ENCODE measurements at places on chromosomes 2 and 18.

DNA sequence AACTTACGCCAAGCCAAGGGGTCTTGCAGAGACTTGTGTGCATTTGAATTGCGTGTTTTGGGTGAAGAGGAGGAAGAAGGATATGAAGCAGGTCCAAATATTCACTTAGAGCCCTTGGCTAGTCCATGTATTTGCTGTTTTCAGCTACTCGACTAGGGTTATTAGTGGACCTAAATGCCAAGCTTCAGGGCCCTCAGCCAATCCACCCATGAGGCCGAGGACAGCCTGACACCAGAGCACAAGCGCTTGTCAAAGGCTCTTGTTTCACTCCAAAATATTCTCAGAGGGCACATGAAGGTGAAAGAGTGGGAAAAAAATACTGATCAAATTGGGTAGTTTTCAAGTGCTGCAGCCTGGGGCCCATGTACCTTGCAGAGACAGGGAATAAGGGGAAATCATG, 174.8 kb upstream of the ACAA2 start:
- peak; percentile 16 for DNase-seq

DNA sequence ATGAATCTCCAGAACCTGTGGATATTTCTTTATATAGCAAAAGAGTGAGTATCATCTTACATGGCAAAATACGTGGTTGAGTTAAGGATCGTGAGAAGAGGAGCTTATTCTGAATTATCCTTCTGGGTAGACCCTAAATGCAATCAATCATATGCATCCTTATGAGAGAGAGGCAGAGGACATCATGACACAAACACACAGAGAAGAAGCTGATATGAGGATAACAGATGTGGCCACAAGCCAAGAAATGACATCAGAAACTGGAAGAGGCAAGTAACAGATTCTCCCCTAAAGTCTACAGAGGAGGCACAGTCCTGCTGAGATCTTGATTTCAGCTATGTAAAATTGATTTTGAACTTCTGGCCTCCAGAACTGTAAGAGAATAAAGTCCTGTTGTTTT, 730.2 kb upstream of the ZNF804A start:
- no peak for DNase-seq

- no peak for DNase-seq
Measured at GRCh38 chr18:47628240-47628781, 302.1 kb downstream of the SMAD2 start.

- peak; percentile 91 for DNase-seq
Measured at GRCh38 chr18:51391731-51392130, 194.2 kb upstream of the MEX3C start.

DNA sequence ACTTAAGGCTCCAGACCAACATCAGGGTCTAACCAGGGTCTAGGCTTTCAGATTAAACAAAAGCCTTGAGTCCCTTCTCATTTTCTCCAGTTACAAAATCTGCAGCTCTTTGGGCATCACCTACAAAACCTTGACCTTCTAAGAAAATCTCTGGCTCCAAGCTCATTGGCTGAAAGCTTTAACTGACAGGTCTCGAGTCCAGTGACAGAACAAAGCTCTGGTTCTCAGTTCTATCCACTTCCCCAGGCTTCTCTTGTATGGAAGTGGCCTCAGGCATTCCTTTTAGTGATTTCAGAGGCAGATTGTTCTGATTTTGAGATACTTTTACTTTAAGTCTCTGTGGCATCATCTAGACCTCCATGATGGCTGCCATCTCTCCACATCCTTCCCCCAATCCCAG, 11.3 kb downstream of the SIX2 start:
- no peak for DNase-seq

DNA sequence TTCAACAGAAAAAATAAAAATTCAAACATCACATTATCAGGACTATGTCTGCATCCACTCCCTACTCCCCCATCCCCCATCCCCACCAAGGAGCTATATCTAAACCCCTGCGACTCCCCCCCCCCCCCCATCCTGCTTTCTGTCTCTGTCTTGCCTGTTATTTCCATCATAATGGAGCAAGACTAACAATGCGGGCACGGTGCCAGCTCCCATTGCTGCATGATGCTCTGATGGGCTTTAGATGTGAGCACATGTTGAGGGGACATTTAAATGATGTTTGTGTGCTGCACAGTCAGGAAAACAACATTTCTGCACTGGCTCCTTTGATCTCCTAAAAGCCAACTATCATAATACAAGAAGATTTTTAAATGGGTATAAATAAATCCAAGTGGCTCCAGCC, 644.2 kb upstream of the SETBP1 start:
- DNase-seq = no peak

GRCh38 chr2:236794176-236794957, 224.7 kb downstream of the ACKR3 start:
- DNase-seq = no peak
